ENCODE measurements at places on chromosomes 12 and 14.

DNA sequence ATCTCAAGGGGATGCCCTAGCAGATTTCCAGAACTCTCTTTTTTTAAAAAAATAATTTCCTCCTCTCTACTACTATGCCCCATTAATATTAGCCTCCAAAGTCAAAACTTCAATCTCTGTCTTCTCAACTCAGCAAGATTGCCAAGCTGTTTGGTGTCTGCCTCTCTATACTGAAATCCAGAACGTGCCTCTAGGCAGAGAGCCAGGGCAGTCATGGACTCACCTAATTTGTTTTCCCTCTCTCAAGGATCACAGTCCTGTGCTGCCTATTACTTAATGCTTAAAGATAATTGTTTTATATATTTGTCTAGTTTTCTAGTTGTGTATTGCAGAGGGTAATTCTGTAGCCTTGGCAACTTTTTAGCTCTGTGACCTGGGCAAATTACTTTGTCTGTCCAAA is 74.7 kb downstream of the E2F7 start:
- no peak for DNase-seq

- DNase-seq = no peak
Observed at GRCh38 chr12:67991158-67991557, 1.9 kb downstream of the IFNG-AS1 start.

DNA sequence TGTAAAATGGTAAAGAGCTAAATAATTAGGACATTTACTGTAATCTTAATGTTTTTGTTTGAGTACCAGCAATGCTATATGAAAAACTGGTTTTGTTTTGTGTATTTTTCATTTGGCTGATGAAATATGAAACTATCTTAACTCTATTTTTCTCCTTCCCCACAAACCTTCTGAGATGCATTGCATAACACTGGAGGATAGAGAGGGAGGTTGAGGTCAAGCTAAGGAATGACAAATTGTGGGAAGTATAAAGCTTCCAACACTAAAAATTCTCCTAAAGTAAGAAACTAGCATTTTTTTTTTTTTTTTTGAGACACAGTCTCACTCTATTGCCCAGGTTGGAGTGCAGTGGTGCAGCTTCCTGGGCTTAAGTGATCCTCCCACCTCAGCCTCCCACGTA is 31.5 kb upstream of the SRP54 start:
- DNase-seq = peak; percentile 54

DNA sequence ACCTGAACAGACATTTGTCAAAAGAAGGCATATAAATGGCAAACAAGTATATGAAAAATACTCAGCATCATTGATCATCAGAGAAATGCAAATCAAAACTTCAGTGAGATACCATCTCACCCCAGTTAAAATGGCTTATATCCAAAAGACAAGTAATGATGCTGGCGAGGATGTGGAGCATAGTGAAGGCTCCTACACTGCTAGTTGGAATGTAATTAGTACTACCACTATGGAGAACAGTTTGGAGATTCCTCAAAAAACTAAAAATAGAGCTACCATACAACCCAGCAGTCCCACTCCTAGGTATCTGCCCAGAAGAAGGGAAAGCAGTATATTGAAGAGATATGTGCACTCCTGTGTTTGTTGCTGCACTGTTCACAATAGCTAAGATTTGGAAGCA is 146.1 kb downstream of the TGFB3 start:
- no peak for DNase-seq

GRCh38 chr12:26231470-26231869 is 36.1 kb downstream of the SSPN start:
- DNase-seq = no peak

GRCh38 chr12:127903146-127903545 is 363.8 kb upstream of the TMEM132C start:
- no peak for DNase-seq

GRCh38 chr12:69064734-69065443 is 131.9 kb upstream of the CPM start:
- DNase-seq = no peak

GRCh38 chr14:92982956-92983355 is 60.0 kb downstream of the CHGA start:
- no peak for DNase-seq

DNA sequence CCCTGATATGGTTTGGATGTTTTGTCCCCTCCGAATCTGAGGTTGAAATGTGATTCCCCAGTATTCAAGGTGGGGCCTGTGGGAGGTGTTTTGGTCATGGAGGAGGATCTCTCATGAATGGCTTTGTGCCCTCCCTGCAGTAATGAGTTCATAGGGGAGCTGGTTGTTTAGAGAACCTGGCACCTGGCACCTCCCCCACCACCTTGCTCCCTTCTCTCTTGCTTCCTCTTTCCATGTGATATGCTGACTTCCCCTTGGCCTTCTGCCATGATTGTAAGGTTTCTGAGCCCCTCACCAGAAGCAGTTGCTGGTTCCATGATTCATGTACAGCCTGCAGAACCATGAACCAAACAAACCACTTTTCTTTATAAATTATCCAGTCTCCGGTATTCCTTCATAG is 32.6 kb downstream of the CD163L1 start:
- DNase-seq = no peak

GRCh38 chr14:74945852-74946658 is 9.3 kb downstream of the PGF start:
- peak; percentile 39 for DNase-seq

DNA sequence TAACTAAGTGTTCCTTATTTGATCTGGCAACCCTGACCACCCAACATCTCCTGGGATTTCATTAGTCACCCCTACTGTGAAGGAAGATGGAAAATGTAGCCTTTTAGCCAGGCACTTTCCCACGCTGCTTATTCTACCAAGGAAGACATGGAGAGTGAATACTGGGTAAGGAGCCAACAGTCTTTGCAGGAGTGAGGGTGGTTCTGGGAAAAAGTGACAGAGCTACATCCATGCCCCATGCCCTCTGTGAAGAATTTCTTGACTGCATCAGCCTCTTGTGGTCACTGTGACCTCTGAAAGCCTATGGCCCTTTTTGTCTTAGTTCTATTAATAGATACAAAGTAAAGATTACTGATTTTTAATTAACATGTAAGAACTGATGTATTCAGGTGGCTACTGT is 196.0 kb upstream of the EEA1 start:
- peak; percentile 68 for DNase-seq

GRCh38 chr12:27607591-27607990 is 83.6 kb downstream of the PPFIBP1 start:
- DNase-seq = no peak

GRCh38 chr12:51792417-51792816 is 56.1 kb downstream of the FIGNL2 start:
- DNase-seq = no peak

DNA sequence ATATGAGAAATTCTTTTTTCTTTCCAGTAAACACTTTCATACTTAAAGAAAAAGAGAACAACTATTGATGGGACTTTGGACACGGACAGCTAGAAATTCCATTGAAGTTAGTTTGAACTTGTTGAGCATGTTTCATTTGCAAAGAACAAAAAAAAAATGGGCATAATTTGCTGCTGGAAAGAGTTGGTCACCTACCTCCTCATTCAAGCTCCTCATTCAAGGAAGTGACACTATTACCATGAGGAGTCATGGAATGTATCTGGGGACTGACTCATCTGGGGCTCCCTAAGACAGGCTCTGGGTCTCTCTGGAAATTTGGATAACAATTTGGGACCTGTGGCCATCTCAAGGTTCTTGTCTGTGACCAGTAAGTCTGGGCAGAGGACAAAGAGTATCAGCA is 50.4 kb downstream of the KICS2 start:
- DNase-seq = peak; percentile 73

DNA sequence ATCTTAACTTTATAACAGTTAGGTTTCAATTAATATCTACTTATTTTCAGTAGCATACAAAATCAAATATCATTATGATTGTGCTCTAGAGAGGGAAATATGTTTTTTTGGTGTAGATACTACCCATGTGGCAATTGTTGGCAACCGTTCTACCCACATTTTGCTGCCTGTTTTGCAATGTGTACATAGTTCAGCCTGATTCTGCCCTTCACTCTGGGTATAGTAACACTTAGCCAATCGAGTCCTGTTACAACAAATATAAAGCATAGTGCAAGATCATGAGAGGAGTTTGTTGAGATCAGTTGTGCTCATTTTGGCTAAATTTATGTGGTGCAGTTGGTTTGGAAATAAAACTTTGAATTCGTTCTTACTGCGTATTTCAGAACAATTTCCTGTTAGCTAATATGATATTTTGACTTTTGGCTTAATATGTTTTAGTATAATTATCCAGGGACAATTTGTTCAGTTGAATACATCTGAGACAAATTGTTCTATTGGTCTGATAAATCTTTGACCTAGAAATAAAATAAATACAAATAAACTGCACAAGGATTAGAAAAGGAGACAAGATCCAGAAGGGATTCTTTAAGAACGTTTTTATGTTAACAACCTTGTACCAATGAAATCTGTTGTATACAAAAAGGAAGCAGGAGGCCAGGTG is 76.9 kb downstream of the ATF7IP start:
- DNase-seq = peak; percentile 20

GRCh38 chr12:47964106-47964728 is 821 bp downstream of the TMEM106C start:
- DNase-seq = no peak

GRCh38 chr14:105398726-105399465 is 558 bp downstream of the TEX22 start:
- no peak for DNase-seq

DNA sequence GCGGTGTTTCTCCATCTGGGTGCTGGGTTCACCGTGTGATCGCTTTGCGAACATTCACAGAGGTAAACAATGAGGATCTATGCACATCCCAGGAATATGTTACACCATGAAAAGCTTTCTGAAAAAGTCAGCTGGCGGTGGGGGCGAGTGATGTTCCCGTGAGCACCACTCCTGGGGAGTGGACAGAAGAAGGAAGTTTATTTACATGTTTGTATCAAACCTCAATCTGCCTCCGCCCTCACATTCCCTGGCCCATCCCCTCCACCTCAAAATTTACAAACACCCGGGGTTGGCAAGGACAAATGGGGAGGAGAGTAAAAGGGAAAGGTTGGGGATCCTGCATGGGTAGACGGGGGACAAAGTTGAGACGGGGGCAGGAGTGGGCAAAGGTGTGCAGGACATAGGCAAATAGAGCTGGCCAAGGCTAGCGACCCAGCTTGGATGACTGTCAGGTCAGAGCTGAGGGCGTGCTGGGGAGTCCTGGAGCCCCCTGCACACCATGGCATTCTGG is 6.9 kb downstream of the TNFRSF1A start:
- DNase-seq = no peak

GRCh38 chr12:44876544-44877410 is 662 bp upstream of the NELL2 start:
- DNase-seq = no peak

GRCh38 chr14:94934276-94934810 is 164.4 kb upstream of the GSC start:
- no peak for DNase-seq

- DNase-seq = no peak
Observed at GRCh38 chr14:102491366-102491765, 18.2 kb downstream of the ANKRD9 start.

DNA sequence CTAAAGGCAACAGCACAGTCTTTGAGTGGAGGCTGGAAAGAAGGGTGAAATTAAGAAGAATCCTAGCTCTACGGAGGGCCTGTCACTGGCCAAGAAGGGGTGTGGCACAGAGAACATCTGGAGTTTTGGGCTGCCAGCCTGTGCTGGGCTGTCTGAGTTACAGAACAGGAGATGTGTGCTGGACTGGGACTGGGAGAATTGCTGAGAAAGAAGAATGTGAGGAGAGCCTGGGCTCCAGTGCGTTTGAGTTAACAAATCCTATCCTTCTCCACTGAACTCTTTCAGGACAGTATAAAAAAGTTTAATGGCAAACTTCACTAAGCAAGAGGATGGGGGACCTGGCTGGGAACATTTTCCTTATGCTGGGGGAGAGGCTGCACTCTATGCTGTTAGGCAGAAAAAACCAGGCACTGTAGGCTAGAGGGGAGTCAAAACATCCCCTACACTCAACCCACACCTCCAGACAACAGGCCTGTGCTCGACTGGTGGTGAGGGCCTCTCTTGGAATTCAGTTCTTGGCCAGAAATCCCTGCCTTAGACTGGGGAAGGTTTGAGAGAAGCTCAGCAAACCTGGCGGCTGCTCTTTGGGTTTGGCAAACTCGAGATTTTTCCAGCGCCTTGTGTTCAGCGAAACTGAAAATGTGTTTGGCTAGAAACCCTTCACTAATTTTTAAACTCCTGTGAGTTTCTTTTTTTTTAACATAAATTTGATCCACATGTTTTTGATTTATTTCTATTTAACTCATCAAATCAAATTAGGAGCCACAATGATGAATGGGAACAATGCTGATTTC is 217.3 kb downstream of the MON2 start:
- DNase-seq = peak; percentile 75

DNA sequence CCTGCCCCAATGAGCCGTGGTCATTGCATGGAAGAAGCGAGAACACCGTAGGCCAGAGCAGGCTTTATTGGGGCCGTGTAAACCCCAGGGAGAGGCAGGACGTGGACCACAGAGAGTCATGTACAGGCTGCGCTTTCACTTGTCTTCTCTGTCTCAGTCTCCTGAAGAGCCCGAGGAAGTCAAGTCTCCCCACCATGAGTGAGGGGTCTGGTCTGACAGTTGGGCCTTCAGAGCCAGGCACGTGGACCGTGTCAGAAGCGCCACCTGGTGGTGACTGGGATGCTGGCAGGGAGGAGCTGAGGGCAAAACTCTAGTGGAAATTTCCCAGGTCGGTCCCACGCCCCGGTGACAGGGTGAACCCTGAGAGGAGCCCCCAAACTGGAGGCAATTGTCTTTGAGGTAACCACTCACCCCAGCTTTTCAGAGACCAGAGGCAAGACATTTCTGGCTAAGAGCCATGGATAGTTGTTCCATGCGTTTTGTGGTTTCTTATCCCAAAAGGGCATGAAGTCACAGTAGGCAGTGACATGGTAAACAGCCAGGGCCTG is 17.4 kb downstream of the RPS6KL1 start:
- DNase-seq = no peak

DNA sequence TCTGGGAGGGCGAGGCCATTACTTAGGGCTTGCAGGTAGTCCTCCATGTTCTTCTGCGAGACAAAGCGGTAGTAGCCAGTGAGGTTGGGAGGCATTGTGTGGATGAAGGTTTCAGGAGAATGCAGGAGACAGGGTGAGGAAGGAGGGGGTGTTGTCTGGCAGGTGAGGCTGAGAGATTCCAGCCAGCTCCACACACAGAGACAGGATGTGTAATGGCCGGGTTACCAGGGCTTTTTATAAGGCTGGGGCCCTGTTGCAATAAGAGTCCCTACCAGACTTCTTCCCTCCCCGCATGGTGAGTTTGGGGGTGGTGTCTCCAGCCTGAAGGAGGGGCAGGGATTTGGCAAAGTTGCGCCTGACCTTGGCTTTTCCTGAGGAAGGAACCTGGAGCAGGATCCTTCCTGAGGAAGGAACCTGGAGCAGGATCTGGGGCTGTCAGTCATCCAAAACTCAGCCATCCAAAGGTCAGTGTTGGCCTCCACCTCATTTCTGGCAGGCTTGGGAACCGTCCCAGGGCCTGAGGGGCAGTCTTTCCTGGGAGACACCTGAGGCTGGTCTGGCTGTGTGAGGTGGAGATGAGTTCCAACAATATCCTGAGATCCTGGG is at the start of gene RBP5:
RBP5 (minus strand) TSS at position 209 of the 606 bp plus-strand sequence; CDS start at position 95, 114 bp downstream.
- no peak for DNase-seq
